ENCODE measurements at places on chromosomes 12 and 14. TPM values are rescaled to one million over a fixed set of nuclear protein-coding genes. Genes with fewer than 3 reads are reported as not detected.

GRCh38 chr14:57009585-57010515 is 199.6 kb upstream of the OTX2 start:
- H3K36me3 ChIP-seq, result no peaks in the 10 kb centered on the region
- H3K4me1 ChIP-seq, result no peaks in the 10 kb centered on the region
- H3K27me3 ChIP-seq, result no peaks in the 10 kb centered on the region
- no peak overlapping the region for H3K4me3 ChIP-seq
- no peak for DNase-seq

DNA sequence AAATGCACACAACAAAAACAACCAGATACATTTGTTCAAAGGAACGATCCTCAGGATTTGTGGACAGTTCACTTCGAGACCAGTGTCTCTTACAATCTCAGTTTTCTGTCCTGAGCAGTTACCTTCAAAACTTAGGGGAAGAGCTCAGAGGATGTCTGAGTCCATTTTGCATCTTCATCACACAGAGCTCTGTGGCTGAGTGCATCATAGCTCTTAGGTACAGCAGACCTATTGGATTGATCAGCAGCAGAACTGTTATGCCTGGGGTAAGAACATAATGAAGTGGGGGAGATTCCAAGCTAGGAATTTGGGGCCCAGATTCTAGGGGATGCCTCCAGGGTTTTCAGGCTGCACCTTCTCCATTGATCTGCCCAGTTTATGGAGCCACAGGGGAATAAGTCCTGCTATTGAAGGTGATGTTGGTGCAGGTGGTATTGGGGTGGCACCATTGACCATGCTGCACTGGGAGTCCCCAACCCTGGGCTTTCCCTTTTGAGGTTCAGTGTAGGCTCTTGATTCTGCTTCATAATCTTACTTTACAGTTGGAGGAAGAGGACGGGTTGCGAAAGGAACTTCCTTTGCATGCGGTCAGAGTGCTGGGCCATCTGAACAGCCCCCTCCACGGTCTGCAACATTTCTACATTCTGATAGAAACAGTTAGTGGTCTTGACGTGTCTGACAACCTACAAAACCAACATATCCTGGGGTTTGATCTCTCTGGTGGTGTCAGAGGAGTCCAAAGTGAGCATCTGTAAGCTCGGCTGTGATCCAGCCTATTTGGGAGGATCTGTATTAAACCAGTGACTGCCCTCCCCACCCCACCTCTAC is 112.8 kb downstream of the CHST11 start:
- DNase-seq, result peak; percentile 86
- H3K4me3 ChIP-seq, result no peak overlapping the region
- no peaks in the 10 kb centered on the region for H3K27me3 ChIP-seq
- H3K36me3 ChIP-seq, result no peaks in the 10 kb centered on the region
- H3K4me1 ChIP-seq, result peaks cover 3% of the 10 kb centered on the region
- H3K27ac ChIP-seq, result peak overlapping the region; percentile 54

- H3K4me1 ChIP-seq, result no peaks in the 10 kb centered on the region
- no peak overlapping the region for H3K27ac ChIP-seq
- DNase-seq, result no peak
- H3K27me3 ChIP-seq, result no peaks in the 10 kb centered on the region
- H3K36me3 ChIP-seq, result no peaks in the 10 kb centered on the region
- no peak overlapping the region for H3K4me3 ChIP-seq
Measured at GRCh38 chr12:72448089-72448488, 175.9 kb downstream of the TRHDE start.

GRCh38 chr12:104825408-104825807 is 132.7 kb downstream of the SLC41A2 start:
- no peaks in the 10 kb centered on the region for H3K4me1 ChIP-seq
- DNase-seq, result no peak
- no peak overlapping the region for H3K27ac ChIP-seq
- no peaks in the 10 kb centered on the region for H3K36me3 ChIP-seq

The C14orf132 gene
- 6.2 TPM for total RNA-seq

- H3K4me3 ChIP-seq, result no peak overlapping the region
- DNase-seq, result no peak
- H3K4me1 ChIP-seq, result no peaks in the 10 kb centered on the region
Measured at GRCh38 chr12:88388566-88389540, 191.4 kb downstream of the KITLG start.

- no peak for DNase-seq
- no peaks in the 10 kb centered on the region for H3K27me3 ChIP-seq
- H3K36me3 ChIP-seq, result no peaks in the 10 kb centered on the region
Measured at GRCh38 chr12:102481705-102482425, 1.5 kb upstream of the IGF1 start.

- H3K27me3 ChIP-seq, result no peaks in the 10 kb centered on the region
- H3K4me1 ChIP-seq, result no peaks in the 10 kb centered on the region
- H3K4me3 ChIP-seq, result no peak overlapping the region
- no peaks in the 10 kb centered on the region for H3K36me3 ChIP-seq
- DNase-seq, result no peak
- no peak overlapping the region for H3K27ac ChIP-seq
Measured at GRCh38 chr12:117294189-117294603, 67.2 kb downstream of the NOS1 start.

The CEBPE gene
- not detected for total RNA-seq

The TMEM119 gene
- 4.7 TPM for total RNA-seq

All from Peyer's patch (tissue), 4 donors.